ENCODE measurements at places on chromosomes 3 and 15. TPM values are rescaled to one million over a fixed set of nuclear protein-coding genes. Genes with fewer than 3 reads are reported as not detected.

GRCh38 chr3:48119505-48120193 lies 68.6 kb downstream of the CDC25A start:
- no peaks in the 10 kb centered on the region for H3K27me3 ChIP-seq
- H3K27ac ChIP-seq: no peak overlapping the region
- H3K4me1 ChIP-seq: no peaks in the 10 kb centered on the region
- no peaks in the 10 kb centered on the region for H3K36me3 ChIP-seq
- no peak for DNase-seq

LOXL1 gene
- 0.49 TPM for total RNA-seq

KNG1 gene
- total RNA-seq: not detected

SERINC4 gene
- 0.32 TPM for total RNA-seq

CATSPER2 gene
- 17.2 TPM for total RNA-seq

SLC9C1 gene
- total RNA-seq: 0.49 TPM

GOLGA8T gene
- total RNA-seq: not detected

- H3K27me3 ChIP-seq: no peaks in the 10 kb centered on the region
- H3K4me3 ChIP-seq: no peak overlapping the region
- DNase-seq: no peak
- H3K27ac ChIP-seq: no peak overlapping the region
These were observed 162.6 kb downstream of the IL1RAP start for GRCh38 chr3:190676481-190676880.

GRCh38 chr3:71548705-71549384 lies 34.7 kb downstream of the FOXP1 start:
- H3K36me3 ChIP-seq: no peaks in the 10 kb centered on the region
- H3K27ac ChIP-seq: no peak overlapping the region
- H3K27me3 ChIP-seq: no peaks in the 10 kb centered on the region
- no peak overlapping the region for H3K4me3 ChIP-seq
- no peak for DNase-seq
- H3K4me1 ChIP-seq: peaks cover 23% of the 10 kb centered on the region

Measured in B cell (primary cell).